Large intestine (tissue), 12 donors: ENCODE measurements at places on chromosomes 5 and 9.

- DNase-seq = no peak
These were observed 572.4 kb downstream of the NR2F1-AS1 start for GRCh38 chr5:93008502-93009207.

GRCh38 chr9:33850677-33851076, 33.7 kb downstream of the UBE2R2 start:
- DNase-seq = no peak

- DNase-seq = no peak
These were observed 5.0 kb downstream of the CHSY3 start for GRCh38 chr5:129909225-129909624.

DNA sequence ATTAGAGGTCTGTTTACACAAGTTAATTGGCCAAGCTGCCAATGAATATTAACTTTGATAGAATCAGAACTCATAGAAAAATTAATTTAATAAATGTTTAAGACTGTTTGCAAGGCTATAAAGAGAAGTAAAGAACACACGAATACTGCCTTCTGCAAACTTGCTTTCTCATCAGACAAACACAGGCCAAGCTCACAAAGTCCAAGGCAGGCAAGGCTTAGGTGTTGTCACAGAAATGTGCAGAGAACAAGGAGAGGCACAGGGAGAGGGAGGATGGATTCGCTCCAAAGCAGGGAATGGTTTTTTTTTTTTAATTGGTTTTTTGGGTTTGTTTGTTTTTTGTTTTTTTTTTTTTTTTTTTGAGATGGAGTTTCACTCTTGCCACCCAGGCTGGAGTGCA, 43.4 kb downstream of the RETREG1 start:
- DNase-seq = peak; percentile 63

GRCh38 chr5:135225856-135226560, 173.0 kb downstream of the MACROH2A1 start:
- no peak for DNase-seq

- DNase-seq = peak; percentile 24
These were observed 40.8 kb upstream of the LARP1 start for GRCh38 chr5:154714266-154714986.

DNA sequence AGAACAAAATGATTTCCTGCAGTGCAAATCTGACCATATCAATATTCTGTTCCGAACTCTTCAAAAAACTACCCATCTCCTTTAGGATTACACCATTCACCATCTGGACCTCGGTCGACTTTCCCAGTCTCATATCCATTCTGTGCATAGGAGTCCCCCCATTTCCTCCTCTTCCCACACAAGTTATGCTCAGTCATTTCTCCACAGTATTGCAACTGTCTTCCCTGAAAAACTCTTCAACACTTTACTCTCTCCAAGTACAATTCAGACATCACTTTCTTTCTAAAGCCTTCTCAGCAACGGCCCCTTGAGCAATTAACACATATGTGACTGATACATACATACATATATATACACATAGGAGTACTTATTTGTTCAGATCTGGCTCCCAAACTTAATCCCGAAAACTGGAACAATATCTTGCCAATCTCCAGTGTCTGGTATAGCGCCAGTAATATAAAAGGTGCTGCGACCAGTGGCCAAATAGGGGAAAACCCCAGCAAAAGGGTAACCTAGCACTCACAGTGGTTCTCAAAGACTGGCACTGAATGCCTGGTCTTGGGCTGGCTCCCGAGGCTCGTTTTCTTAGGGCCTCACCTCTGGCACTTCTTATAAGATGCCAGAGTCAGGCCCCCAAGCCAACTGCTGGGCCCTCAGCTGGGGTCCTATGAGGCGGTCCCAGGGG, 629 bp downstream of the ZBTB26 start:
- no peak for DNase-seq

DNA sequence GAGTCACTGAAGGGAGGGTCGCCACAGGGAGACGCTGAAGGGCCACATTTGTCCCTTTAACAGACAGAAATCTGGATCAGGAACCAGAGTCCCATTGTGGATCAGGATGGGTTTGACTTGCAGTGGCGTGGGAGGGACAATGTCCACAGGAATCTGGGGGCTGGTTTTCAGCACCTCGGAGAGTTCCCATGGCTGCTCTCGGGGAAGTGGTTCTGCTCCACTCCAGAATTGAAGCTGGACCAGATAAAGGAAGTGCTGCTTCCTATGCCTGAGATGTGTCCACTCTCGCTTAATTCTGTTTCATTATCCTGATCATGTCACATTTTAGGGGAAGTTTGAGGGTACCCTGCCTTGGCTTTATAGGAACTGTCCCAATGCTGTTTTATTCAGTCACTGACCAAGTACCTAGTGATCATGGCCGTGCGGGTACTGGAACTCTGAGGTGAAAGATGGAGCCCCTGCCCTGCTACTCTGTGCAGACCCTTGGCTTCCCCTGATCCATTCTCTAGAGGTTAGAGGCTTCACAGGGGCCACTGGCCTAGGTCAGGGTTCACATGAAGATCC, 28.7 kb downstream of the ENHO start:
- DNase-seq = peak; percentile 29

DNA sequence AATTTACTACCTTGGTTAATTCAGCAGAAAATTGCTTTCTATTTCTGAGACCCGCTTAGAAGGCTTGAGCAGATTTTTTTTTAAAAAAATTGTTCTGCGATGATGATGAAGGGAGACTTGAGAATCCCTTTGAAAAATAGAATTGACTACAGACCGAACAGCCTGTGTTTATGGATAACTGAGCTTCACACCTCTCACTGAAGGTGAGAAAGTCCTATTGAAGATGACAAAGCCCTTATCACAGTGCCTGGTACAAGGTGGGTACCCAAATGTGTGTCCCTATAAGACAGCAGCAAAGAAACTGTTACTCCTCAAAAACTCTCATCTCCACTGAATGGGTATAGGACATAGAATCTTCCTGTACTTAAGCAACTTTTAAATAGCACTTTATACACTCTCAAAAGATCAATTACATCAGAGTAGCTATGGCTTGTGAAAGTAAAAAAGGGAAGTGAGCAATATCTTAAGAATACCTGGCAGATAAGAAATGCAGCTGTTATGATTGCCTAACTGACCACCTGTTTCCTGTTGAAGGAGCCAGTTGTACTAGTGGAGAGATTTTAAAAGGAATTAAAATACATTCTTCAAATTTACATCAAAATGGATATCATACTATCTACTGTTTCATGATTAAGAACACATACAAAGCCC, 419.7 kb downstream of the CHSY3 start:
- peak; percentile 57 for DNase-seq

DNA sequence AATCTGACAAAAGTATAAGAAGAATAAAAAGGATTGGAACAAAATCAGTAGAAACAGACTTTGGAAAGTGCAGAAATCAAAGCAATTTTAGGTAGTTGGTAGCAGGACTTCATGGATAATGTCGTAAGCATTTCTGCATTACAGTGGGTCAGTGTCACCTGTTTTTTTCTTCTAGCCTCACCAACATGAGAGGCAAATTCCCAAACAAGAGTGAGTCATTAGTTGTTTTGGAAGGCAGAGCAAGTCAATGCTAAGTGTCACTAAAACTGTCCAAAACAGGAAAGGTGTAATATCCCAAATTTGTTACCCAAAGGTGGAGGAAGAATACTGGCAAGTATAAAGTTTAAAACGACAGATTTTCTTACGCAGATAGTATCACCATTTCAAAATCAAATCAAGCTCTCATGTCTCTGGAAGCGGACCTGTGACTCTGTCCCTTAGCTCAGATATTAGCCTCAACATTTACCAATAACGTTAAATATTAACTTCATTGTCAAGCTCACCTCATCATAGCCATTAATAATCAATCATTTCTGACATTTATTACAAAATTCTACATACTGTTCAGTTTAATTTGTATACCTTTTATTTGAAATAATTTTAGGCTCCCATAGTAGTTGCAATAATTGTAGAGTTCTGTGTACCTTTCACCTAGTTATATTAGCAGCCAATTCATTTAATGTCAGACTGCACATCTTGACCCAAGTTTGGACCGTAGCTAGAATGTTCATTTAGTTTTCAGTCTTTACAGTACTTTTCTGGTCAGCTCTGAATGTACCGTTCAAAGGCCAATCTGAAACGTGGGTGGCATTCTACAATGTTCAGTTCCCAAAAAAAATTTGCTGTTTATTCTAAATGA, 901.2 kb upstream of the COX7C start:
- peak; percentile 1 for DNase-seq

- no peak for DNase-seq
These were observed 135.1 kb upstream of the IRX2 start for GRCh38 chr5:2886531-2886930.
